NCI-H510A treated with DMSO at 0.1 percent for 48 hours (cell line): ENCODE measurements at places on chromosomes 4 and X.
A peak's percentile ranks its signal among the peaks of the same experiment; 100 is the strongest.

- DNase-seq, result peak; percentile 60
Measured at GRCh38 chr4:163332526-163333406, at the start of gene NPY1R. Gene NPY1R (minus strand): TSS chr4:163332596. CDS start chr4:163326554, 6,042 bp downstream.

- DNase-seq, result no peak
Measured at GRCh38 chr4:67459164-67459563, 86.1 kb downstream of the CENPC start.

DNA sequence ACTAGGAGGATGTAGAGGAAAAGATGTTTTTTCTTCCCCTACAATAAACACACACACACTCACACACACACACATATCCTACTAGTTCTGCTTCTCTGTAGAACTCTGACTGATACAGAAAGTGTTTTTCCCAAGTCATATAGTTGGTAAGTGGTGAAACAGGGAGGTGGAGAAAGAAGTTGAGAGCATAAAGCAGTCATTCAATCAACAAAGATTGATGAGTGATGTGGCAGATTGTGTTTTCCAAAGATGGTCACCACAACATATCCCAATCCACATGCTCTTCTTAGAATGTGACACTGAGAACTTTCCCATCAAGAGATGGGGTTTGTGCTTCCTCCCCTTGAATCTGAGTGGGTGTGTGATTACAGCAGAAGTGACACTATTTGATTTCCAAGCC, 123.4 kb upstream of the ATP6AP2 start:
- DNase-seq, result no peak

DNA sequence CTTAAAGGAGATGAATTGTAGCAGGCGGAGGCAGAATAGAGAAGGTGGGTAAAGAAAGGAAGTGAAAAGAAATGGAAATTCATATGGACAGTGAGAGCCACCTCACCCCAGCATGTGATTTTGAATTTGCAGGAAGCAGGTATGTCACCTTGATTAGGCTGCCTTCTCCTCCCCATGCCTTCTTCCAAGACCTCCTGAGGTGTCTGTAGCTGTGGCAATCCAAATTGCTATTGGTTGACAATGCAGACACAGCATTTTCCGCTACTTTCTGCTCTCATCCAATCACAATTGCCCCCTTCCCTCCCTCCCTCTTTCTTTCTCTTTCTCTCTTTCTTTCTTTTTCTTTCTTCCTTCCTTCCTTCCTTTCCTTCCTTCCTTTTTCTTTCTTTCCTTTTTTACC, 38.5 kb downstream of the RAB33B start:
- DNase-seq, result no peak

GRCh38 chr4:182136201-182136600, 107.0 kb upstream of the TENM3 start:
- DNase-seq, result no peak

DNA sequence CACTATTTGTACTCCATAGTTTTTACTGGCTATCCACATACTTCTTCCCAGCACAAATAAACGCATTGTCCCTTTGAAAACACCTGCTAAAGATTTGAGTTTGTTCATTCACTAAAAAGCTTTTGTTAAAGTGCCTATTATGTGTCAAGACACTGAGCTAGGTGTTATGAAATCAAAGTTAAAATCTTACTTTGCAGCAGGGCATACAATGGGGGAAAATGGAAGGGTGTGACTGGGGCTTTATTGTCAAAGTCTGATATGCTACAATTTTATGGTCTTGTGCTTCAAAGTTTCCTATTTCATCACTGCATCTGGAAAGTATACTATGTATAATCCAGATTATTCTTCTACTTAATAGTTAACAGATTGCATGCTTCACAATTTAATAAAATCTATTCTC, 128.4 kb downstream of the PPP3CA start:
- no peak for DNase-seq

DNA sequence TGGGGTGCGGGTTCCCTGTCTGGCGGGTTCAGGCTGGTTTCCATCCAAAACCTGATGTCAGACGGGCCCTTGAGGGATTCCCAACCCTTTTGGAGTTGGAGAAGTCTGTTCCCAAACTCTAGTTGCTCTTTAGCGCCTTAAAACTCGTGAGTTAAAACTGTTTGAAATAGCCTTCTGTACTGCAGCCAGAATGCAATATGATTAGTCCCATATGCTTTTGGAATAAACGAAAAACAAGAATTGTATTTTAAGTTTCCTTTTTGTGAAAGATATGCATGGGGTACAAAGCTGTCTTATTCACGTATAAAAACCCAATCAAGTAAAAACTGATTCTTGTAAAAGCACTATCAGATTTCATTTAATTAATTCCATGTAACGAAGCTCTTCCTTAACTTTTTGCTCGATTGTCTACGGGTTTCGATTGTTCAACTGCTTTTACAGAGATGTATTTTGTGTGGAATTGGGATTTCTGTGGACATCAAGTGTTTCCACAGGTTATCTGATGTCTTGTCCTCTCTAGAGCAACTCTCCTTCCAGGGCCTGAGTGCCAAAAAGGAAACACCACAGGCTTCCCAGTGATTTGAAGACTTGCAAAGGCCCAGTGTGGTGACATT, 49.5 kb downstream of the CLDN34 start:
- DNase-seq, result no peak

DNA sequence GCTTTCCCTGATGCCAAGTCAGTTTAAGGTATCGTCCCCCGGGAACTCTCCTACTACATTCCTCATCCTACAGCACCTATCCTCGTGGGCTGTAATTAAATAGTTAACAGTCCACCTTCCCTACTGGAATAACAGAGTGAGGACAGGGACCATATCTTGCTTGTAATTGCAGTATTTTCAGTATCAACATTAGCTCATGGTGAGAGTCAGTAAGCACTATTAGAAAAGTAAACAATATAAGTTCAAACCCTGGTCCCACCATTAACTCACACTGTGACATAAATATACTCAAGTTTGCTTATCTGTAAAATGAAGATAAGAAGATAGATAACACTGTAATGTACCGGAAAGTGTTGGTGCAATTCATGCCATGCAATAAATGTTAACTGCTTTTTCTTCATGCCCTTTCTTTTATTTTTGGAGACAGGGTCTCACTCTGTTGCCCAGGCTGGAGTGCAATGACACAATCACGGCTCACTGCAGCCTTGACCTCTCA, 61.3 kb downstream of the SH3RF1 start:
- no peak for DNase-seq

DNA sequence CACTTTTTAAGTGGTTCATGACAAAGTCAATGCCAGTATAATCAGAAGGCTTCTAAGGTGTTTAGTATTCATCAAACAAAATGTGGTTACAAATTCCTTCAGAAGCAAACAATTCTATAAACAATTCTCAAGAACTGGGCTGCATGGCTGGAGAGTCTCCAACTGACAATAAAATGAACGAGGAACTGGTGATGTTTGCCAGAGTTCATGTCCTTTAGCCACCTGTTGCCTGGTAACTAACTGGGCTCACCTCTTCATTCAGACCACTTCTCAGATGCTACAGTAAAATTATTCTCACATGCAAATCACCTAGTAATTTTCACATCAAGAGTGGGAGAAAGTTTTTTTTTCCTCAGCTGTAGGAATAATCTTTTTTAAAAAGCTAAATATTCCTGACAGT, 53.3 kb downstream of the CAMK2D start:
- peak; percentile 5 for DNase-seq

DNA sequence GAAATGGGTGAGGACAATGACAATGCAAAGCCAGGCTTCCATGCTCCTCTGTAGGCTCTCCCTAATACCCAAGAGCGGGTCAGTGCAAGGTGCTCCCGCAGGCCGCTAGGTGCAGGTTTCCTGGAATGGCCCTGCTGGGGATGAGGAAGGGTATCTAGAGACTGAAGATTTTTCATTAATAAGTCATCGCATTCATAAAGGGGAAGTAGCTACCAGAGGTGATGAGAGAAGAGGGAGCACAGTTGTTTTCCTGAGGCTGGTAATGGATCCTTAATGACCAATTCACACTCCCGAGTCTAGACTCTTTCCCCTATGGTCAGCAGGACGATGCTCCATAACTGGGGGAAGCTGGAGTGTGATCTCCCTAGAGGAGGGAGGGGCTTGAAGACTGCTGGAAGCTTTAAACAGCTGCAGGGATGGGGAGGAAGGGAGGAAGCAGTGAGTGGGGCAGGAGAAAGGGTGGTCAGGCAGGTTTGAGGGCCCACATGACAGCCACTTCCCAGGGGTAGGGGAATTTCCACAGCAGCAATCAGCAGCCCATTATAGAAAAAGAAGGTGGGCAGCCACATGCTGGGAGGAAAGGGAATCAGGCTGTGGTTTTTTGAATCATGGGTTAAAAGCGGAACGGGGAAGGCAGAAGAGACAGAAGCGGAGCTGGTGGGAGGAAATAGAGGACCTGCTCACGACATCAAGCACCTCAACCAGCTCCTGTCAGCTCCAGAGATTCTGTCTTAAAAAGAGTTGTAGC, 10.2 kb upstream of the ATP6AP2 start:
- no peak for DNase-seq

- no peak for DNase-seq
Measured at GRCh38 chrX:123731258-123731986, 1.4 kb downstream of the THOC2 start.

DNA sequence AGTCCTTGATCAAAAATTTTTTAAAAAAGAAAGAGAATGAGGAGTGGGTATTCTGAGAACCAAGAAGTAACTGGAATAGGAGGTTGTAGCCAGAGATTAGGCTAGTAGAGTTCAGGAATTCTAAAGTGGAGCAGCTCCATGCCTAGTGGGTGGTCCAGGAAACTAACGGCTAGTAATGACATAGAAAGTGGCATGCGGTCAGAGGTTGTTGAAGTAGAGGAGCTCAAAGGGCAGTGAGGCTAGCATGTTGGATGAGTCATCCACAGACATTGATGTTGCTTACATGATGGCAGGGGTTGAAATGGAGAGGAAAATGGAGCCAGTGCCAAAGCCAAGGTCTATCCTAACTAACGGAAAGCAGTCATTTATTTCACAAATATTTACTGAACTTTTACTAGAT, 42.1 kb downstream of the TEX13B start:
- DNase-seq, result no peak

DNA sequence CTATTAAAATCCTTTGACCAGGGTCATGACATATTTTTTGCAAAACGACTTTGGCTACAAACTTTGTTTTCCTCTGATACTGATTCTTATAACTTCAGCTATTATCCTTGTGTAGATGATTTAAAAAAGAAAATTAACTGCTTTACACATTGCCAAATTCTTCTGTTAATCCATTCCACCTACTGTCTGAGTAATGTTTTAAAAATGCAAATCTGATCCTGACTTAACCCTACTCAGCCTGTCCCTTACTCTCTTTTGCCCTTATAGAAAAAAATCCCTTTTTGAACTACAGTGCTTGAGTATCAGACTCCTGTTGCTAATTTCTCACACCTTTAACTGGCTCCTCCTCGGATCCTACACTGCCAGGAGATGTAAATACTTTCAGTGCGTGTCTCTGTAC, 723.1 kb downstream of the ADGRL3 start:
- DNase-seq, result no peak

- no peak for DNase-seq
Measured at GRCh38 chr4:154566639-154567204, 3.9 kb downstream of the FGB start.

GRCh38 chr4:168511780-168512489, 15.1 kb downstream of the PALLD start:
- no peak for DNase-seq

GRCh38 chr4:20574986-20575385, 125.3 kb upstream of the PACRGL start:
- DNase-seq, result no peak
